ENCODE measurements at places on chromosomes 16 and 17. TPM values are rescaled to one million over a fixed set of nuclear protein-coding genes. Genes with fewer than 3 reads are reported as not detected.
A peak's percentile ranks its signal among the peaks of the same experiment; 100 is the strongest.

- no peak for DNase-seq
These were observed 43.7 kb upstream of the TNRC6A start for GRCh38 chr16:24685539-24686432.

DNA sequence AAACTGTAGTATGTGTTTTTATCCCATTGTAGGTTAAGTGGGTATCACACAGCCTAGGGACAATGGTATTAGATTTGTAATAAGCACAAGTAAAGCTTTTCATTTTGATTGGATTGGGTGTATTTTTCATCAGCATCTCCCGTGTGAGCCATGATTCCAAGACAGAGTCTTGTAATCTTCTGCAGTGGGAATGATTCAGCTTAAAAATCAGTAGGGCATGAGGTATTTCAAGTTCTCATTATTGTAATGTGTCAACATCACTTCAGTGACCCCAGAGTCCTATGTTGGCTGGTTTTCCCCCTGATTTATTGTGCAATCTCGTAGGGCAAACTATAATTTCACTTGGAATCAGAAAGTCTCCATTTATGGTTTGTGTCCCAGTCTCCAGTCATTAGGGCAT, 833.2 kb upstream of the RBFOX1 start:
- DNase-seq, result no peak

GRCh38 chr16:48203974-48204824, 39.9 kb upstream of the LONP2 start:
- no peak for DNase-seq

- no peak for DNase-seq
These were observed 12.2 kb downstream of the AIPL1 start for GRCh38 chr17:6422654-6423241.

DNA sequence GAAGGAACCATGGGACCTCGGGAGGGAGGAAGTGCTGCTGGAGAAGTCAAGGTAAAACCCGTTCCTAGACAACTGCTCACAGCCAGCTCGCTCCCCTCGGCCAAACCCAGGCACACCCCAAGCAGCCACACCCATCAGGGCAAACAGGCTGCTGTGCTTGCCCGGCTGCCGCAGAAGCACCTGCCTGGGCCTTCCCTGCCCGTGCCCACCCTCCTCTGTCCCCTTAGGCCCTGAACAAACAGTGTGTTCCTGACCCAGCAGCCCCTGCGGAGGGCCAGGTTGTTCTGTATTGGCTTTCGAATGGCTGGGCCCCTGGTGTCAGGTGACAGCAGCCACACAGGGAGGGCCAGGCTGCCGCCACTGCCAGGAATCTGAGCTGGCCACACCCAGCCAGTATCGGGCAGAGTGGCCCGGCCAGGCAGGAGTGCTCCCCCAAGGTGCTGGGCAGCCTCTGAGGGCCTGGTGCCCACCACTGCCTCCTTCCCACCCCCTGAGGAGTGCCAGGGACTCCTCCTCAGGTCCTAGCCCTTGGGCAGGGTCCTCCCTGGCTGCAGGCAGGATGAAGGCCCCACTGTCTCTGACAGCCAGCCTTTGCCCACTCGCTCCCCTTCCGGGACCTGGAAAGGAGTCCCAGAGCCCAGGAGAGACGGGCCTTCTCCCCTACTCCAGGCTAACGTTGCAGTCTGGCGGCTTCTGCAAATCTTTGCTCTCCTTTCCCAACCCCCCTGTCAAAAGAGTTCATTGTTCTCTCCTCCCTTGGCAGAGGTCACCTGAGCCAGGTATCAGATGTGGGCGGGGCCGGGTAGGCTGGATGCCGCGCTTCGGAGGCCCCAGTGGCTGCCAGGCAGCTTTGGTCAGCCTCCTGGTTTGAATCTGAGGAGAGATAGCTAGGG, 24.0 kb downstream of the LLGL2 start:
- DNase-seq, result no peak

- no peak for DNase-seq
These were observed 13.8 kb downstream of the NETO2 start for GRCh38 chr16:47129755-47130435.

GRCh38 chr17:17605729-17606088, 14.2 kb upstream of the PEMT start:
- no peak for DNase-seq

DNA sequence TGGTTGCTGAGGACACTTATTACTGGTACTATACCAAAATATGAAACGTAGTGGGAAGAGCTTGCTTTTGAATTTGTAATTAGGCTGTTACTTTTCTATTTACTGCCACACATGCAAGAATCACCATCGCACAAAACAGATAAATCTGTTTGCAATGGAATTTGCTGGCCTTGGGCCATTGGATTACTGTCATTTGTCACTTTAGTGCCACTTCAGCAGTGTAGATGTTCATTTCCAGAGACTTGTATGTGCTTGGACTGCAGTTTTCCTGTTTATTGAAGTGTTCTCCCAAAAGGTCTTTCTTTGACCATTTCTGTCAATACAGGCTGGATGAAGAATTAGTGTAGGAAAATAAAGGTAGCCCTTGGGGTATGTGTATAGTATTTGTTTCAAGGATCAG, 4.5 kb downstream of the USP10 start:
- DNase-seq, result no peak

DNA sequence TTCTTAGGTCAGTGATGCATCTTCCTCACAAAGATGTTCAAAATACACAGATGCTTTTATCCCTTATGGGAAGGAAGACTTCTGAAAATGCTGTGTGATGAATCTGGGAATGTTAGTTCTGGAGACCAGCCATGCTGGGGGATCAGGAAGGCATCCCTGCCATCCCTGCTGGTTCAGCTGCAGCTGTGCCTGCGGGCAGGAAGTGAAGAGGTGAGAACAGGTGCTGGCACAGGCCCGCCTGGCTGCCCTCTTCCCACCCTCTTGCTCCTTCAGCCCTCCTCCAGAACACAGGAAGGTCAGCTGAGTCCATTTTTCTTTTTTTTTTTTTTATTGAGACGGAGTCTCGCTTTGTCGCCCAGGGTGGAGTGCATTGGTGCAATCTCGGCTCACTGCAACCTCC, 15.2 kb downstream of the RAB11FIP3 start:
- DNase-seq, result no peak

GRCh38 chr17:63647936-63648335, 25.7 kb downstream of the MAP3K3 start:
- DNase-seq, result no peak

GRCh38 chr17:78474614-78475146, 96.2 kb downstream of the PGS1 start:
- DNase-seq, result peak; percentile 46

GRCh38 chr16:88864099-88864498, 2.4 kb downstream of the PABPN1L start:
- DNase-seq, result no peak

DNA sequence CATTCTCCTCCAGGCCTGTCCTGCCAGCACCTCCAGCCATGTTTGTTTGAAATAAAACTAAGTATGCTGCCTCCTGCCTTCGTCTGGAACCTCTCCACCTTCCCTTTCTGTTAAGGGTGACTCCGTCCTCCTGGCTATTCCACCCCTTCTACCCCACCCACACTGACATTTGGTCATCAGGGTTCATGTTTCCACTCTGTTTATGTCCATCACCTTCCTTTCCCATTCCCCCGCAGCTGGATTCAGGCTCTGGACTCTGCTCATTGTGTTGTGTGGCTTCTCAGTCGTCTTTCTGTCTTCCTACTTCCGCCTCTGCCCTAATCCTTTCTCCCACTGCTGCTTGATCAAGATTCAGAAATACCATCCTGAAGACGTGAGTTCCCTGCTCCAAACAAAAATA, 28.6 kb downstream of the EPN2 start:
- no peak for DNase-seq

GRCh38 chr16:21646721-21647561, 5.5 kb downstream of the IGSF6 start:
- DNase-seq, result peak; percentile 89

GRCh38 chr17:56978441-56979090, 635 bp downstream of the SCPEP1 start:
- no peak for DNase-seq

DNA sequence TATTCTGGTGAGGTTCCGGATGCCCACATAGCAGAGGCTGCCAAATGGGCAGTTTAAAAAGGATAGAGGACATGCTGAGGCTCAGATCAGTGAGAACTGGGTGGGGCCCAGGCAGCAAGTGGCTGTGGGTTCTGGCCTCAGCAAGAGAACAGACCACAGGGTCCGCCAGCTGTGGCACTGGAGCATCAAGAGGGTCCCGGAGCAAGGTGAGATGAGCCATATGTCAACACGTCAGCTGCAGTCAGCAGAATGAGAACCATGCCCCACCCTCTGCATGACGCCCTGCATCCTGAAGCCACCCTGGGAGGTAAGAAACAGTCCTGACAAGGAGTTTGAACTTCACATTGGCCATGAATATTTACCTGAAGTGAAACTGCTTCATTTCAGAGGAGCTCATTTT, 20.1 kb upstream of the CCL5 start:
- peak; percentile 45 for DNase-seq

DNA sequence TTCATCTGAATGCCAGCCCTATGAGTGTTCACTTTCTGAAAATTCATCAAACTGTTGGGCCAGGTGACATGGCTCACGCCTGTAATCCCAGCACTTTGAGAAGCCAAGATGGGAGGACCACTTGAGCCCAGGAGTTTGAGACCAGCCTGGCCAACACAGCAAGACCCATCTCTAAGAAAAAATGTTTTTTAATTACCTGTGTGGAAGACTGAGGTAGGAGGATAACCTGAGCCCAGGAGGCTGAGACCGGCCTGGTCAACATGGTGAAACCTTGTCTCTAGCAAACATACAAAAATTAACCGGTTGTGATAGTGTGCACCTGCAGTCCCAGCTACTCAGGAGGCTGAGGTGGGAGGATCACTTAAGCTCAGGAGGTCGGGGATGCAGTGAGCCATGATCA, 10.3 kb downstream of the MYH11 start:
- DNase-seq, result no peak

DNA sequence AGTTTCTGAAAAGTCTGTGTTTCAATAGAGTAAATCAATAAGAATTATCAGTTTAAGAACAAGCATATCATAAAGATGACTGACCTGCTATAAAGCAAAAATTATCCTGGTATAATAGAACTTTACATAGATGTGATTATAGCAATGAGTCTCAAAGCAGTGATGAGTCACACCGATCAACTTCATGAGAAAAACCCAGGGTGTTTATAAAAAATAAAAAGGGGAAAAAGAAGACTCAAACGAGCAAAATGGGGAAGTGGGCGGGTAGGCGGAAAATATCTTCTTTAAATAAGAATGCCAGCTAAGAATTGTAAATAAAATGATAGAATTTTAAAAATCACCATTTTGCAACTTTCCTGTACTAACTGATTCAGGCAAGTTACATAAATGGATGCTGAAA, 46.8 kb downstream of the BRIP1 start:
- no peak for DNase-seq

- DNase-seq, result no peak
These were observed 9.2 kb downstream of the HS3ST6 start for GRCh38 chr16:1908983-1909382.

GRCh38 chr16:53053967-53054669, 673 bp upstream of the CHD9 start:
- DNase-seq, result peak; percentile 21

DNA sequence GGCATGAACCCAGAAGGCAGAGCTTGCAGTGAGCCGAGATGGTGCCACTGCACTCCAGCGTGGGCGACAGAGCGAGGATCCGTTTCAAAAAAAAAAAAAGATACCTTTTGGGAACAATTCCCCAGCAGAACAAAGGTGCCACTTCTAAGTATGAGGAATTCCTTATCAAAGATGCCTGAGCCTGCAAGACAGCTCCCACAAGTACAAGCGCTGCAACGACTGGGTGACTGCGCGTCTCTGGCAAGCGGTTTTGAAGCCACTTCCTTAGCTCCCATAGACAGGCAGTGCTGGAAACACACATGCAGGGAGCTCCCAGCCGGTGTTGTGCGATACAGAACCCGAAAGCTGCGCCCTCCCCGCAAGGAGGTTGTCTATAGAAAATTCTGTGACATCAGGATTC, 60.5 kb downstream of the ADCY9 start:
- DNase-seq, result no peak

DNA sequence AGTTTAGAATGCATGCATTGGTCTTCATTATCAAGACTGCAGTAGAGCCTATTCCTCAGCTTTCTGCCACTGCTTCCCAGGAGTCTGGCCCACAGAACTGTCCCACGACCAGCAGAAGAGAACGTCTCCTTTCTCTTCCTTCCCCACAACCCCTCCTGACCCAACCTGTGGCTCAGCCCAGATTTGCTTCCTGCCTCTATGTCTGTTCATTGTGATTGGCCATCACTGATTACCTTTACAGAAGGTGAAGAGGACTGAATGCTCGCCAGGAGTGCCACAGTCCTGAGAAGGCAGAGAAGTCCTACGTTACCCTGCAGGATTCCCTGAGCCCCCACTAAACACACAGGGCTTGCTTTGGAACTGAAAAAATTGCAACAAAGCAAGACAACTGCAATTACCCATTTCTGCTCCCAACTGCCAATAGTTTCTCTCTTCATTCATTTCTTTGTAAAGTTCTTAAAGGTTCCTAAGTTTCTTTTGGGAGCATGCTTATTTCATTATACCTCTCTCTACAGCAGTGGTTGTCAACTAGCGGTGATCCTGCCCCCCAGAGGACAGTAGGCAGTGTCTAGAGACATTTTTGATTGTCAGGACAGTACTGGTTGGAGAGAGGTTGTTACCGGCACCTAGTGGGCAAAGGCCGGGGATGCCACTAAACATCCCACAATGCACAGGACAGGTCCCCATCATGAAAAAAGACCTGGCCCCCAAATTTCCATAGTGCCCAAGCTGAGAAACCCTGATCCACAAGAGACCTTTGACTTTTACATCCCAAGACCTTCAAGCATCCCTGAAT, 4.5 kb upstream of the NAT9 start:
- peak; percentile 58 for DNase-seq

DNA sequence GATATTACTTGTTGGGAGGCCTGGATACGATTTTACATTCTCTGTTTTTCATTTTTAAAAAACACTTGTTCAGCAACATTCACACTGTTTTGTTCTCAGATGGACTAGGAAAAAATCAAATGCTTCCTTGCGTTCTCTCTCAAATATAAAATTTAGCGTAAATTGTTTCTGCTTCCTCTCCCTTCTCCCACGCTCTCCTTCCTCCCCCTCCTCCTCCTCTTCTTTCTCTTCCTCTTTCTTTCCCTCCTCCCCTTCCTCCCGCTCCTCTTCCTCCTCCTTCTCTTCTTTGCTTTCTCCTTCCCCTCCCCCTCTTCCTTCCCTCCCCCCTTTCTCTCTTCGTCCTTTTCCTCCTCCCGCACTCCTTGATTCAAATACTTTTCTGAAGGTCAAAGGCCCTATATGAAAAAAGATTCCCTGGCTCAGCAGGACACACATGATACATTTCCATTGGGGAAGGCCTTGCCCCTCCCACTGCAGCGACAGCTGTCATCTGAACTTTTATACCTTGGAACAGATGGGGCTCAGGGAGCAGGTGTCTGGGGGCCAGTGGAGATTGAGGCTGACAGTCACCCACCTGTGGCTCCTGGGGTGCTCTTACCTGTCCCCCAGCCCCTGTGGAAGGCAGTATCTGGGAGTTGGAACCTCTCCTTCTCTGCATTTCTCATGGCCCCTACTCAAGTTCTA, 99.4 kb upstream of the SDK2 start:
- no peak for DNase-seq

- DNase-seq, result no peak
These were observed 832.3 kb upstream of the GOT2 start for GRCh38 chr16:59566446-59566845.

Gene HASPIN
- total RNA-seq, result 25.2 TPM

Gene WNT9B
- not detected for total RNA-seq

Gene KRT27
- total RNA-seq, result not detected

Gene CREBBP
- total RNA-seq, result 53.0 TPM

Gene TBC1D26
- total RNA-seq, result not detected

Gene PRAC2
- total RNA-seq, result not detected

Gene RCVRN
- not detected for total RNA-seq

Gene CASKIN2
- 1.5 TPM for total RNA-seq

Gene TLCD3B
- total RNA-seq, result 6.0 TPM

Gene ABCA9
- not detected for total RNA-seq

Gene PTX4
- not detected for total RNA-seq

Gene KPNB1
- total RNA-seq, result 334 TPM

Gene ZG16
- total RNA-seq, result not detected
